Stimulated activated CD8-positive, alpha-beta memory T cell treated with anti-CD3 and anti-CD28 coated beads, Interleukin-2, amount 100 ng/mL, for 1 hour (primary cell): ENCODE measurements at places on chromosomes 4 and X.

DNA sequence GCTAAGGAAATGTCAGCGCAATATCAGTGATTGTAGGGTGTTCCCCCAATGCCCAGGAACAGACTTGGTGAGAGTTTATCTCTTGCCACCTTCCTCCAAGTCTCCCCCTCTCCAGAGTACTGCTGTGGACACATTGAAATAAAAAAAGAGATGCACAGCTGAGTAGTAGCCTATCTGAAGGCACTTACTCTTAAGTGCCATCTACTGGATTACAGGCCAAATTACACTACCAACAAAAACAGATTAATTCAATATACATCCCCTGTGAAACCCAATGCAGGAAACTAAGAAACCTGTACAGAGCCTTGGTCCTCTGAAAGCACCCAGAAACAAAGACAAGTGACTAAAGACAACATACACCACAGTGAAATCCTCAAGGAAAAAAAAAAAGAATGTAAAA lies 460.3 kb downstream of the ZIC3 start:
- DNase-seq = no peak

DNA sequence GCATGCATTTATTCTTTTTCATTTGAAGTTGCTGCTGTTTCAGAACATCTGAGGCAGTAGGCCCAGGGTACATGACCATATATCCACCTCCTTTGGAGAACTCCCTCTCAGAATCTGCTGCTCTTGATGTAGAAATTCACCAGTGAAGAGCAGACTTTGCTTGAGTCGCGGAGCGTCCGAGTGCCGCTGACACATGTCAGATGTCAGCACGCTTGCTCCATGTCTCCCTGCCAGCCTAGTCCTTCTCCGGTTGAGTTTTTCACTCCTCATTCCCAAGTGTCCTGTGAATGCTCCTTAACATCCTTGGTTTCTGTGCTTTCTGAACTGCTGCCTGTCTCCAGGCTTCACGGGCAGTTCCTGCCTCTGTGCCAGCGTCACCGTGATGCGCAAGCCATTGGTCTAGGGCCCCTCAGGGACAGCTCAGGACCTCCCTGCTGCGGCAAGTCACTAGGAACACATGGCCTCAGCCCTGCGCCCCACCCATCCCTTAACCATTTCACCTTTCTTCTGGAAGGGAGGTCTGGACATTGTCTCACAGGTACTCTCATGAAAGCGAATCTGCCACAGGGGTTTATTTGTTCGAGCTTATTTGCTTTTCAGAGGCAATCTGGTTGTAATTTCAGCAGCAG lies 93.1 kb upstream of the RBPJ start:
- no peak for DNase-seq

DNA sequence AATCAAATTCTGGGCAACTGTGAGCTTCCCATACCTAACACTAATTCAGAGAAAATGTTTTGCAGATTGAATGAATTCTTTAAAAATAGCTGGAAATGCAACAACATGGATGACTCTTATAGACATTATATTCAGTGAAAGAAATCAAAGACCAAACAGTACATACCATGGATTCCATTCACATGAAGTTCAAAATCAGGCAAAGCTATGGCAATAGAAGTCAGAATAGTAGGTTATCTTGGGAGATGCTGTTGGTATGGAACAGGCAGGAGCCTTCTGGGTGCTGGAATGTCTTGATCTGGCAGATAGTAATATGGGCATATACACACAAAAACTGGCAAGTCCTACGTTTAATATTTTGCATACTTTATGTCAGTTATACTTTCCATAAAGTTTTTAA lies 25.5 kb upstream of the CBLL2 start:
- DNase-seq = no peak

DNA sequence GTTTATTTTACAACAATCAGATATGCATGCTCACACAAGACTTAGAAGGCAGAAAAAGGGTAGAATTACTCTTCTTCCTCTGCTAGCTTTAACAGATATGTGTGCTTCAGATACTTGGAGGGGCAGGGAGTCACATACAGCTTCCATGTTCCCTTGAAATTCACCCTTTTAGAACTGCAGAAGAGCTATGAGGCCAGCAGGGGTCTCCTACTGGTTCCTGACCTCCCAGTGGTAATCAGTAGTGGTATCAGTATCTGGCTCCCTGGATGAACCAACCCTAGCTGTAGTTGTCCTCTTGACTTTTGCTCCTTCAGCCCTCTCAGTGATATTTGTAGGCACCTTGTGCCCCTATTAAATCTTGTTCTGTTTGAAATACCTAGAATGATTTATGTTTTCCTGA lies 81.5 kb downstream of the RCHY1 start:
- DNase-seq = no peak

- DNase-seq = no peak
Observed at GRCh38 chr4:44558031-44558605, 93.3 kb downstream of the YIPF7 start.

DNA sequence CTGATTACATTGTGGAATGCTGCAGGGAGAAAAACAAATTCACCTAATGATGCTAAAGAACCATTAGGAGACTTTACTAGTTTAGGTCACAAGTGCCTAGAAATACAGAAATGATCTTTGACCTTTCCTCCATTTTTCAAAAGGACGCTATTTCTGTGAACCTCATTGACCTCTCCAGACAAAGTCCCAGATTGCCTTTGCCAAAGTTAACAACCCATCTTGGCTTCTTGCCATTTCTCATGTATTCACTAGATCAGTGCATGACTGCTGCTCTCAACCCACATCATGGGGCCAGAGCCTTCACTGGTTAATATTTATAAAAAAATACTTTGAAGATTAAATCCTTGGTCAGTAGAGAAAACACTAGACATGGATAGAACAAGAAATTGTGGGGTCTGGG lies 19.9 kb upstream of the AR start:
- DNase-seq = no peak
